Heart left ventricle (tissue), 16 donors: ENCODE measurements at places on chromosomes 1 and 21. TPM values are rescaled to one million over a fixed set of nuclear protein-coding genes. Genes with fewer than 3 reads are reported as not detected.

GRCh38 chr1:116720364-116721038 is 33.7 kb upstream of the CD2 start:
- no peak overlapping the region for H3K27ac ChIP-seq
- H3K4me1 ChIP-seq = no peaks in the 10 kb centered on the region
- no peaks in the 10 kb centered on the region for H3K27me3 ChIP-seq
- no peak for DNase-seq
- H3K4me3 ChIP-seq = no peak overlapping the region

- no peaks in the 10 kb centered on the region for H3K27me3 ChIP-seq
- peaks cover 10% of the 10 kb centered on the region for H3K4me1 ChIP-seq
- no peak for DNase-seq
- H3K36me3 ChIP-seq = no peaks in the 10 kb centered on the region
- no peak overlapping the region for H3K27ac ChIP-seq
- no peak overlapping the region for H3K4me3 ChIP-seq
Measured at GRCh38 chr1:230430499-230430898, 4.4 kb upstream of the PGBD5 start.

Gene ACTL8
- not detected for total RNA-seq

Gene FOXO6
- 0.69 TPM for total RNA-seq
